NCI-H1105 treated with DMSO at 0.1 percent for 48 hours (cell line): ENCODE measurements at places on chromosomes 2 and 18.

GRCh38 chr2:144405321-144405720, 114.6 kb downstream of the ZEB2 start:
- DNase-seq = no peak

GRCh38 chr2:55721596-55722215, 28.1 kb upstream of the PNPT1 start:
- no peak for DNase-seq

DNA sequence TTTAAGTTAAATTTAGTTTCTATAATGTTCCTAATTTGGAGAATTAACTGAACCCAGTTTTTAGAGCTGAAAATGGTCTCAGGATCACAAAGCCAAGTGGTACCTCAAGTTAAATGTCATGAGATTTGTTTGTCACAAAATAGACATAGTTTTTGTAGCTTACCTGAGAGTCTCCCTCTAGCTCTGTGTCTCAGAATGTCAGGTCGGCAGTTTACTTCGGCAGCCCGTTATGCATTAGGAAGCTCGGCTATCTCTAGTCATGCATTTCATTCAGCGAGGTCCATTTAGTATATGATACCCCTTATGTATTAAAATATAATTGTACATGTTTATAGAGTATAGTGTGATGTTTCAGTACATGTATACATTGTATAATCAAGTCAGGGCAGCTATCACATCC, 155.6 kb downstream of the EML6 start:
- DNase-seq = no peak

- no peak for DNase-seq
Measured at GRCh38 chr2:216349366-216349765, 22.9 kb downstream of the MARCHF4 start.

DNA sequence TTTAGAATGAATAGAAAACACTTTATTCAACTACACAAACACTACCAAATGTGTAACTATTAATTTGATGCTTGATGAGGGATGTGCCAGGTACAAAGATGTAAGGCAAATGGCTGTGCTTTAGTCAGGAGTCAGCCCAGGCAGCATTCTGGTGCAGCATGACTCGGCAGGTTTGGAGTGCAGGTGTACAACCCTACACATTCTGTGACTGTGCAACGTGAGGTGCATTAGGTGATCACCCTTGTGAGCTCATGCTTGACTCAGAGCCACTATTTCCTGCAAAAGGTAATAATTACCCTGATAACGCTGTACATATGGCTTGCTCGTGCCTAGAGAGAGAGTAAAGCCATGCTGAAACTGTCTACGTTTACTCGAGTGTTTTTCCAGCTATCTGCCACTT, 288.7 kb upstream of the DSEL start:
- no peak for DNase-seq

GRCh38 chr2:68237976-68238580, 14.3 kb downstream of the PPP3R1 start:
- DNase-seq = no peak

GRCh38 chr2:120430957-120431356, 85.0 kb downstream of the INHBB start:
- no peak for DNase-seq

DNA sequence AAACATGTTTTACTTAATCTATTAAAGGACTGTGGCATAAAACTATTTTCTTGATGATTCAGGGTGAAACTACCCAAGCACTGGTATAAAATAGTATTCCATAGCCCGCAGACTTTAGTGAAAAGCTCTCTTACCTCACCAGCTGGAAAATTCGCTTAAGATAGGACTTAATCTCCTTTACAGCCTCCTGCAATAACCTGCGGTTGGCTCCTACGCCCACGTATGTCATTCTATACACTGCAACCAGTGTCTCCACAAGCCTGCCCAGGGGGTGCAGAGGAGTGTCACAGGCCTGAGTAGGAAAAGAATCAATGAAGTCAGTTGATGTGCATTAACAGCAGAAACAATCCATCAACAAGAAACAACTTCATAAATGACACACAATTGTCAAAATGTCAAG, 11.3 kb upstream of the MPP4 start:
- no peak for DNase-seq

GRCh38 chr2:144833075-144833637, 313.2 kb upstream of the ZEB2 start:
- DNase-seq = no peak

- DNase-seq = no peak
Measured at GRCh38 chr2:152559008-152559407, 158.3 kb downstream of the PRPF40A start.

- no peak for DNase-seq
Measured at GRCh38 chr2:121778741-121779487, 23.5 kb downstream of the TSN start.

- DNase-seq = no peak
Measured at GRCh38 chr2:96967436-96967835, 18.9 kb downstream of the FAM178B start.

- peak; percentile 46 for DNase-seq
Measured at GRCh38 chr2:216632952-216633615, at the start of gene IGFBP2. Gene IGFBP2, plus strand, starts transcription at chr2:216633420. Its CDS starts 104 bp downstream, at chr2:216633524.
